Daoy (cell line): ENCODE measurements at places on chromosomes 5 and 9. TPM values are rescaled to one million over a fixed set of nuclear protein-coding genes. Genes with fewer than 3 reads are reported as not detected.

DNA sequence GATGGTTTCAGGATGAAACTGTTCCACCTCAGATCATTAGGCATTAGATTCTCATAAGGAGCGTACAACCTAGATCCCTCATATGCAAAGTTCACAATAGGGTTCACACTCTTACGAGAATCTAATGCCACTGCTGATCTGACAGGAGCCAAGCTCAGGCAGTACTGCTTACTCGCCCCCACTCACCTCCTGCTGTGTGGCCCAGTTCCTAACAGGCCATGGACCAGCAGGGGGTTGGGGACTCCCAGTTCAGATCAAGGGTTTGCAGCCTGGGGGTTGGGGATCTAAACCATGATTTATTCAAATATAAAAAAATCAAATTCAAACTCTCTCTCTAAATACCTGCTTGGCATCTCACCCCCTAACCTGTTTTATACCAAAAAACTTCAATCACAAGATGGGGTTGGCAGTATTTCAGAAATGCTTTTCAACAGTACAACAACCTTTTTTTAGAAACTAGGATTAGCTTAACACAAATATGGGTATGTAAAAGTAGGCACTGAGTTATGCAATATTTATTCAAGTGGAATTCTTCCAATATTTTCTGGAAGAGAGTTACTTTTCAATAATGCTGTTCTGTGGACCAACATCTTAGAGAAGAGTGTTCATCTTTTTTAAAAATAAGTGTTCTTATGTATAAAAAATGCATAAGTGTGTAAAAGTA, 30.1 kb upstream of the SLC12A2 start:
- DNase-seq, result no peak

DNA sequence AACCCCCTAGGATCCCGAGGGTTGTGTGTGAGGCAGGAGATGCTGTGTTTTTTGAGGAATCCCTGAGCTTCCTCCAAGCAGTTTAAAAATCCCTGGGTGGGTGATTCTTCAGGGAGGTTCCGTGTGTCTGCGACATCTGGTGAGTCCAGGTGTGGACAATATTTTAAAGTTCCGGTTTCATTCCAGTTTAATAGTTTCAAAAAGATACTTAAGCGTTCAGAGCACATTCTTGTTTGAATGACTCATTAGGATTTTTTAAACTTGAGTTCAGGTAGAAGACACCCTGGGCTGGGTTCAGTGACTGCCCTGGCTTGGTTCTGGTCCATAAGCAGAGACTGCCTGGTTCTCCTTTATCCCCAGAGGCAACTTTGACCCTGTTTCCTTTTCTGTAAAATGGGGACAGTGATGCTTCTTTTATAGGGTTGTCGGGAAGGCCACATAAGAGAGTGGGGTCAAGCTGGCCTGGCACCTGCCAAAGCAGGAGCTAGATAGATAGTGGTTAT, 119.2 kb downstream of the RGS3 start:
- DNase-seq, result no peak

DNA sequence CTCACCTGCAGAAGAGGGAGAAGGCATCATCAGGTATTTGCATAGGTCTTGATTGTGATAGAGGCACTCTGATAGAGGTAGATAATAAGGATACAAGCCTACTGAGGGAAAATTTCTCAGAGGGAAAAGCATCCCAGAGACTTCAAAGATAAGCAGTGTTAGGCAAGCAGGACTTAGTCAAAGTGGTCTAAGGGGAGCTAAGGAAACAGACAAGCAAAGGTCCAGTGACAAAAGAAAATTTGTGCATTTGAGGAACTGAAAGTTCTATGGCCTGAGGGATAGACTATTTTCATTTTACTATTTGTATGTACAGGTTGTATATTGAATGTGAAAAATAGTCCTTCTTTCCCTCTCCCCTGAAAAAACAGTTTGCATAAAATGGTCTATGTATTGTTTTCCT, 27.4 kb downstream of the OXCT1 start:
- DNase-seq, result no peak

DNA sequence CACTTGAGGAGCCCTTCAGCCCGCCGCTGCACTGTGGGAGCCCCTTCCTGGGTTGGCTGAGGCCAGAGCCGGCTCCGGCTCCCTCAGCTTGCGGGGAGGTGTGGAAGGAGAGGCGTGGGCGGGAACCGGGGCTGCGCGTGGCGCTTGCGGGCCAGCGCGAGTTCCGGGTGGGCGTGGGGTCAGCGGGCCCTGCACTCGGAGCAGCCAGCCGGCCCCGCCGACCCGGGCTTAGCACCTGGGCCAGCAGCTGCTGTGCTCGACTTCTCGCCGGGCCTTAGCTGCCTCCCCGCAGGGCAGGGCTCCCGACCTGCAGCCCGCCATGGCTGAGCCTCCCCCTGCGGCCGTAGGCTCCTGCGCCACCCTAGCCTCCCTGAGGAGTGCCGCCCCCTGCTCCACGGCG, 6.2 kb upstream of the SHB start:
- no peak for DNase-seq

DNA sequence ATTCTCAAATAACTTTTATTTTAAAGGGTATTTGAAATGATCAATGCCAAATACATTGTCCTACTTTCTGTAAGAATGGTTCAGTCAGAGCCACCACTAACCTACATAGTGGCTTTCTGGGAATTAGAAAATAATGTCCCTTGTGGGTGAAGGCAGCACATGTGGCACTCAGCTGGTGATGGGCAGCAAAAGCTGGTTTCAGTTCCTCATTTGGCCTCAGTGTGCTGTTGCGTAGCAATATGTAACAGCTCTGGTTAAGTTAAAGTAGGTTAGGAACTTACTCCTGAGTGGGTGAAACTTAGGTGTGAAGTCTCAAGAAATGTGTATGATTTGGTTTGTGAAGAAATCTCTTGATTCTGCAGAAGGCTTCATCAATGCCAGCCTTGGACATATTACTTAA, 99.6 kb upstream of the SPEF2 start:
- DNase-seq, result no peak

DNA sequence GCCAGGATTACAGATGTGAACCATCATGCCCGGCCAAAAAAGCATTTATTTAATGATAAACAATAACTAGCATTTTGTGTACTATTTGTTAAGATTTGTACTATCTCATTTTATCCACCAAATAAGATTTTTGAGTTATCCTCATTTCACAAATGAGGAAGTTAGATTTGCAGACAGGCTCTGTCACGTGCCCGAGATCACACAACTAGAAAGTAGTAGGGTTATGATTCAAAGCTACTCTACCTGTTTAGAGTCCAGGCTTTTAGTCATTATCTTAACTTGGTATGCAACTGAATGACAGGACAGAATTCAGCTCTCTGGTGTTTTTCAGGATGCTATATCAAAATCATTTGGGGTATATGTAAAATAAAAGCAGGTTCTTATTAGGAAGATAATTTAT, 20.5 kb downstream of the RANBP17 start:
- DNase-seq, result no peak

DNA sequence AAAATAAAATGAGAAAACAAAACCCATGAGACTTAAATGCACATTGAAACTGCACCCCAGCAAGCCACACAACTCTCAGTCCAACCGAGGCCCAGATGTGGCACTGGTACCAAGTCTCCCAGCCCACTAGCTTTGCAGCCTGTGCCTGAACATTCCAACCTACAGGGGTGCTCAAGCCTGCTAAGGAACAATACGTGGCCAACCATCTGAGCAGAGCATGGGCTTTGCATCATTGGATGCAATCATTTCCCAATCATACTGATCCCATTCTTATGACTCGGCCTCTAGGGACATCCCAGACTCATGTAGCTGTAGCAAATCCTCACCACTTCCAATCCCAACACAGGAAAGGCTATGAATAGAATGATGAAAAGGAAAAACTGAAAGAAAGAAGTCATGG, 297.2 kb downstream of the SPOCK1 start:
- DNase-seq, result peak; percentile 46

DNA sequence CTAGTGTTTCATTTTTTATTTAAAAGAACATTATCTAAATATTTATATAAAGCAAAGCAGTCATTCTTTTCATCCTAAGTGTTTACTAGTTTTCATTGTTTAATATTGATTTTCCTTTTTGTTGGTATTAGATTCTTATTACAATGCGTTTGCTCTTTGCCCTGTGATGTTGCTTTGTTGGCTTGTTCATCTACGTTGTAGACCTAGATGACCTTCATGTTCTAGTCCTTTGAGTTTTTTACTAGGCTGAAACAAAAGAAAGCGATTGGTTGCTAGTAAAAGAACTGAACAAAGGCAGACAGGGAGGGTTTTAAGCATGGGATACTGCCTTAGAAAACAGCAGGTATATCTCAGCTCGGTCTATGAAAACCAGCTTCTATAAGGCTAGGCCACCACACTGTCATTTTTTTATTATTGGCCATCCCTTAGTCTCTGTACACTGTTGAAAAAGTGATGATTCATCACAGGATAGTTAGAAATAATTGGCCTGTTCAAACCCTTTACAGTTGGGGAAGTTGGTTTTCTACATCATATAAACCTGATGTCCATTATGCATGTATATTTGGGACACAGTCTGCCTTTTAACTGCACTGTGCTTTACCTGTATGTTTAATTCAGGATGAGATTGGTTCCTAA, 119.0 kb downstream of the ZCCHC7 start:
- no peak for DNase-seq

GRCh38 chr9:93039976-93040375, 18.5 kb upstream of the SUSD3 start:
- no peak for DNase-seq

GRCh38 chr5:167065794-167066193, 1225.7 kb upstream of the WWC1 start:
- DNase-seq, result no peak

DNA sequence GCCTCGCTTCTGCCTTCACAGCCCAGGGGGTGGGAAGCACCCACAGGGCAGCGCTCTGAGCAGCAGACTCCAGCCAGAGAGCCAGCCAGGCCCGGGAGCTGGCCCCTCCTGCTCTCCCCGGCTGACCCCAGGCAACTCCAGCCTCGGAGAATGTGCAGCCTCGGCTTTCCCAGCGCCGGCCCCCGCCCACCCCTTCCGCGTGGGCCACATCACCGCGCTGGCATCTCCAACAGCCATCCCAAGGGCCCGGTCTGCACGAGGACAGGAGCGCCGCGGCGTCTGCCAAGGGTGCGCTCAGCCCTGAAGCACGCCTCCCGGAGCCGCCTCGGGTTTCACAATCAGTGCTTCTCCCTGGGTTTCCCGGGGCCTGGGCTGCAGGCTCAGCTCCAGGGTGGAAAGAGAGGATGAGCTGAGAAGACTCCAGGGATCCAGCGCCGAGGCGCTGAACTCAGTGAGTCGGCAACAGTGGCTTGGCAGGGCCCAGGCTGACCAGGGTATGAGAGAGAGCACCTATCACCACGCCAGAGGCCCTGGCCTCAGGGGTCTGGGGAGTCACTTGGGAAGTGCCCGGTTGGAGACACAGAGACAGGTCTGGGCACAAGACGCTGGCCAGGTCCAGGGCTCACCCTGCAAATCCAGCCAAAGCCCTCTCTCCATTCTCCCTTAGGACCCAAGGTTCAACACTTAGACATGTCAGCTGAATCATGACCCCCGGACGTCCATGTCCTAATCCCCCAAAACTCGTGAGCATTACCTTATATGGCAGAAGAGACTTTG, 79.6 kb downstream of the ADAMTS2 start:
- DNase-seq, result peak; percentile 71

GRCh38 chr5:127439644-127440043, 77.8 kb upstream of the PRRC1 start:
- no peak for DNase-seq

DNA sequence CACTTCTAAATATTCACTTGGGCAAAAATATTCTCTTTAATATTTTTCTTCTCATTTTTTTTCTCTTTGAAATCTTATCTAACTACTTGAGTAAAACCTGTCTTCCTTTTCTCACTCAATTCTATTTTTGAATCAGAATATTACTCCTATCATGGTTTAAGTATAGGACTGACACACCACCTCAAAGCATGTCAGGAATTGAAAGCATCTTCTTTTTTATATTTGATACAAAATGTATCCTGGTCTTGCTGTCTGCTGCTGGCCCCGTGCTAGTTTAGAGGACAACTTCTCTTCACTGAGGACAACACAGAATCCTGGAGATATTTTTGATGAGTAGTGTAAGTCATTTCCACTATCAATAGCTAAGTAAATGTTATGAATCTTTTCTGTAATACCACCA, 383.6 kb downstream of the GADD45G start:
- DNase-seq, result no peak

- peak; percentile 19 for DNase-seq
These were observed 198.3 kb downstream of the PLK2 start for GRCh38 chr5:58261605-58262004.

GRCh38 chr9:34139477-34140146, 13.1 kb upstream of the DCAF12 start:
- DNase-seq, result peak; percentile 90

DNA sequence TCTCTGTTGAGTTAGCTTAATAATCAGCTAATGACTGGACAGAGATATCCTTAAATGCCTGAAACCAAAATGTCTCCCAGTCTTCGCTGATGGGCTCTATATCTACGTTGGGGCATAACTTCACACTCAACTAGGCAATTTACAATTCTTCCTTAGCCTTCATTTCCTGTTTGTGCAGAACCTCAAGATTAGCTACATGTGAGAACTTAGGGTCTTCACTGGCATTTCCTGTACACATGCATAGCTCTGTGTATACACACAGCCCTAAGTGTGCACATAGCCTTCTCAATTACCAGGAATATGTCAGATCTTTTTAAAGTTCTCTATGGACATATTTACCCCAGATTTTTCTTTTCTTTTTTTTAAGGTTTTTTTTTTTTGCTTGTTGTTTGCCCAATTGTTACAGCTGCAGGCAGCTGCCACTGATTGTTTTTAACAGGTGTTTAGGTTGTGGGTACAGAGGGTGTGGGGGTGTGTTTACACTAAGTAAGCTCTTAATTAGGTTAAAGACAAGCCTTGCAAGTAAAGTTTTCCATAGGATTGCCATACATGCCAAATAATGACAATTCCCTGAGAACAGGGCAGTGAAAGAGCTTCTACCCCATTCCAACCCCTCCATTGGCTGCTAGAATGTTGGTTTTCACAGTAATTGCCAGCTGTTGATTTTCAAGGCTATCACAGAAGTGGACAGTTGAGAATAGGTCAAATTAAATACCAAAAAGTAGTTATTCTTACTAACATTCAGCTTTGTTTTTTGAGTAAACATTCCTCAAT, 441.0 kb downstream of the TLE4 start:
- no peak for DNase-seq

GRCh38 chr5:142722896-142723295, 37.0 kb upstream of the FGF1 start:
- no peak for DNase-seq

- DNase-seq, result no peak
These were observed 125.3 kb downstream of the PHF2 start for GRCh38 chr9:93701494-93702218.

- no peak for DNase-seq
These were observed 269.1 kb downstream of the GLIS3 start for GRCh38 chr9:4030751-4031150.

SPAAR gene
- total RNA-seq, result 0.06 TPM in 1 of 2 replicates, not detected in the other

BTNL3 gene
- not detected in 2 replicates for total RNA-seq

CTXN3 gene
- total RNA-seq, result not detected in 2 replicates

RPS14 gene
- 6,432 and 6,529 TPM in 2 replicates for total RNA-seq

PCDH12 gene
- 0.03 TPM in 1 of 2 replicates, not detected in the other for total RNA-seq

SLC28A3 gene
- 0.06 and 0.36 TPM in 2 replicates for total RNA-seq

TESK1 gene
- total RNA-seq, result 6.1 and 9.4 TPM in 2 replicates

ADAMTS16 gene
- total RNA-seq, result 10.7 and 11.6 TPM in 2 replicates

LOX gene
- total RNA-seq, result 59.7 and 66.5 TPM in 2 replicates

KIAA1958 gene
- total RNA-seq, result 4.4 TPM in 2 replicates

PDE6A gene
- total RNA-seq, result not detected in 2 replicates

ATP10B gene
- not detected in 2 replicates for total RNA-seq

FIBCD1 gene
- total RNA-seq, result 3.3 and 11.0 TPM in 2 replicates
